Neural crest cell (in vitro differentiated cells): ENCODE measurements at places on chromosomes 2 and 18.

DNA sequence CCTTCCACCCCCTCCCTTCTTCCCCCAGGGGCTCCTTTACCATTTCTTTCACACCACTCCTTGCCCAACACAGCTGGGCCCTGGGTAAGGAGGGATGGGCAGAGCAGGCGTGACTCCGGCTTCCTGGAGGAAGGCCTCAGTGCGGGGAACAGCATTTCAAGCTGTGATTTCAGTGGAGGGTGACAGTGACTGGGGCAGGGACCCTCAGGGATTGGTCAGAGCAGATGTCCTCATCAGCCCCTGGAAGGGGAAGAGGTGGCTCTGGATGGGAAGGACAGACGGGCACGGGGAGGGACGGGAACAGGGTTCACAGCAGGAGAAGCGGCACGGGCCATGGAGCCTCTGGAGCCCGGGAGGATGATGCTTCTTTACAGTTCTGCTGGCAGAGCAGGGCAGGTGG, 130.8 kb upstream of the TWIST2 start:
- no peak for DNase-seq

DNA sequence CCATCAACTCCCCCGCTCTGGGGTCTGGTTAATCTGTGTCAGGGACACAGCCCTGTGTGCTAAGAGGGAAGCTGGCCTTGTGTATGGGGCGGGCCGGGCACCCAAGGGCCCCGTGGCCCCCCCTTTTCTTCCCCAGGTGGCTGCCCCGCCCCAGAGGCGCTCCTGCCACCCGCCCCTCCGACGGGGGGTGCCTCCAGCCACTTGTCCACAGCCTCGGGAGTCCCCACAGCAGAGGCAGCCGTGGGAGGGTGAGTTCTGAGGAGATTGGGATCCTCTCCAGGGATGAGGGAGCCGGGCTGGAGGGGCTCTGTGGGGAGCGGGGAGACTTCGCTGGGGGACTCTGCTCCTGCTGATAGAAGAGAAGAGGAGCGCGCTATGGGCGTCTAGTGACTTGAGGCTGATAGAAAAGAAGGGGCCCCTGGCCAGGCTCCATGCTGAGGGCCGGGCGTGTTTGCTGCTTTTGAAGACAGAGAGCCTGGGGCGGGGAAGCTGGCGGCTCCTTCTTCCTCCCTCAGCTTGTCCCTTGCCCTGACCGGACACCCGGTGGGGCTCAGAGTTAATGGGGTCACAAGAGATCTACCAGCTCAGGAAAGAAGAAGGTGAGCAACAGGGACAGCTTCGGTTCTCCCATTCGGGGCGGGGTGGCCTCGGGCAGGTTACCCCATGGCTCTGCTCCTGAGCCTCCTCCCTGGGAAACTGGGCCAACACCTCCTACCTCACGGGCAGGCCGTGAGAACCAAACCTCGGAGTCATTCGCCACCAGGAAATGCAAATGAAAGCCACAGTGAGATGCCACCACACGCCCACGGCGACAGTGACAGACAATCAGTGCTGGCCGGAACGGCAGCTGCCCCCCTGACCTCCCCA, 89.4 kb upstream of the TAF1B start:
- no peak for DNase-seq

GRCh38 chr2:166106431-166107015, 21.3 kb downstream of the SCN1A start:
- DNase-seq: no peak

- DNase-seq: no peak
Observed at GRCh38 chr18:39346916-39347315, 1781.3 kb upstream of the CELF4 start.
